ENCODE measurements at places on chromosomes 5 and 9. TPM values are rescaled to one million over a fixed set of nuclear protein-coding genes. Genes with fewer than 3 reads are reported as not detected.

The SLC46A2 gene
- not detected for polyA plus RNA-seq

GRCh38 chr5:80672140-80672736, 17.5 kb upstream of the DHFR start:
- peak; percentile 52 for DNase-seq

DNA sequence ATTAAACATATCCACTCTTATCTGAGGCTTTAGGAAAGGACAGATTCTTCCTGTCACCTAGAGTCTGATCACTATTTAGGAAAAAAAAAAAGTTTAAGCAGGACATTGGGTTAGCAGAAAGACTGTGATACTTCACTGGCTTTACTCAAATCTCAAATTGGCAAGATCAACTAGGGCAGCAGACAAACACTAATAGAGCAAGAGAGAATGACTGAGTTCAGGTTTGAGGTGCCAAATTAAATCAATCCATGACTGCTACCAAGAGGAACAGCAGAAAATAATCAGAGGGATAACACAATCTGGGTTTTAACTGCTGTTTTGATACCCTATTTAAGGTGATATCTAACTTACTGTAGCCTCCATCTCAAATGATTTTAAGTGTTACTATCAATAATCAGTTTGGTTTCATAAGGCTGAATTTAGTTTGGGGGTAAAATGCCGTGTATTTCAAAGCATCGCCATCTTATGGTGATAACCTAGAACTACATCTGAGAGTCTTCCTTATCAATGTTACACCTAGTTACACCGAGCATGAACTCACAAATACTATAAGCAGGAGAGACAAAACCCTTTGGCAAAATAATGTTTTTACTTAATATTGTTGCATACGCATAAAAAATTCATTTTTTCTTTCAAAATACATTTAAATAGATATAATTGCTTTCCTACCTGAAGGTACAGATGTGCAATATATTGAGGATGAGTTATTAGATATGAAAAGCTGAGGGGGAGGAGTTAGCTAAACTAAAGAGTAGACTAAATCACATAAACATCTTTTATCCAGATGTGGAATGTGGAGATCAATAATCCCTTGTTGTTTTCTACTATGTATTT, 286.4 kb upstream of the CDH12 start:
- peak; percentile 56 for DNase-seq

- DNase-seq = no peak
Observed at GRCh38 chr5:145787996-145788395, 47.1 kb downstream of the PRELID2 start.

GRCh38 chr5:1525624-1526189, 1.9 kb upstream of the LPCAT1 start:
- no peak for DNase-seq

GRCh38 chr5:66814146-66814991, 218.2 kb downstream of the MAST4 start:
- DNase-seq = peak; percentile 34

DNA sequence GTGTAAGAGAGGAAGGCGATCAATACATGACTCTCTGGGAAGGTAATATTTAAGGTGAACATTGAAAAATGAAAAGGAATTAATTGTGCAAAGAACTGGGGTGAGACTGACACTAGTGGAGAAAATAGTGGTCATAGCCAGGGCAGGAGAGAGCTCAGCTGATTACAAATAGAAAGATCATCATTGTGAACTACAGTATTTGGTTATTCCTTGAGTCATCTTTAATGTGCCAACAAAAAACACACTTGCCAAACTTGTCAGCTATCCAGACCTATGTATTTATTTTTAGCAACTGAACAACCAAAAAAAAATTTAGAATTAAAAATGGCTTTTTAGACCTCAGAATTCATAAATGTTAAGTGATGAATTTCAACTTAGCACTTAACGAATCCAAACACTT, 749.8 kb upstream of the CDH9 start:
- DNase-seq = no peak

The ANKRD31 gene
- 0.06 TPM for polyA plus RNA-seq

The NMUR2 gene
- polyA plus RNA-seq = not detected

The ACSL6 gene
- 0.02 TPM for polyA plus RNA-seq

DNA sequence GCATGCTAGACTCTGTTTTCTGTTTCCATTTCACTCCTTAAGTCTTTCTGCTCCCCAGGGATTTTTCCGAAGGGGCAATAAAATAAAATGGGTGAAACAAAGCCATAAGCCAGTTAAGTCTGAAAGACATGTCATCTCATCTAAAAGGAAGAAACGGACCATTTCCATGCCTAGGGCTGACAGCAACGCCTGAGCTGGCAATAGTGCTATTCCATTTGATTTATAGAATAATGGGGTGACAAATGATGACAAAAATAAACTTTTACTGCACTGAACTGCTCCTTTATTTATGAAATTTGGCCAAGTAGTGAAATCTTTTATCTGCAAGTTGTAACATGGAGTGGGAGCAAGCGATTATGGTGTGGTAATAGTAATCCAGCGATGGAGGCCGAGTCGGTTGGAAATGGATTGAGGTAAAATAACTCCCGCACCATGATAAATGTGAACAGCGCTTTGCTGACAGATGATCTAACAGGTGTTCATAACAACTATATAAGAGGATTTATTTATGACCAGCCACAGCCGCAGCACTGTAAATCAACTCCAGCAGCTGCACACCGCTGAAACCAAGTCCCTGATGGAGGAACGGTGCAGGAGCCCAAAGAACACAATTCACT, 219.8 kb upstream of the TBCA start:
- DNase-seq = no peak

The TAF11L3 gene
- polyA plus RNA-seq = not detected

DNA sequence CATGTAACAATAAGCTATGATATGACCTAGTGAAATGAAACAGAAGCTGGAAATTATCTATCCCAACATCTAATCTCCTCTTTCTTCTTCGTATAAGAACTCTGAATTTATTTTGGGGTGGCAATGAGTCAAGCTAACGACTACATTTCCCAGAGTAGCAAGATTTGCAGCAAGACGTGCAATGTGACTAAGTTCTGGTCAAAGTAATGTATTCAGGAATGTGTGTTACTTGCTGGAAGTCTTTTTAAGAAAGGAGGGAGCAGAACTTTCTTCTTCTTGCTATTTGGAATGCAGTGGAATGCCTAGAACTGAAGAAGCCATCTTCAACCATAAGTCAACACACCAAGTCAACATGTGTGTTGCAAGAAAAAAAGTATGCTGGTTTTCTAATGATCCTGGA, 406.6 kb upstream of the MEF2C start:
- DNase-seq = peak; percentile 92

DNA sequence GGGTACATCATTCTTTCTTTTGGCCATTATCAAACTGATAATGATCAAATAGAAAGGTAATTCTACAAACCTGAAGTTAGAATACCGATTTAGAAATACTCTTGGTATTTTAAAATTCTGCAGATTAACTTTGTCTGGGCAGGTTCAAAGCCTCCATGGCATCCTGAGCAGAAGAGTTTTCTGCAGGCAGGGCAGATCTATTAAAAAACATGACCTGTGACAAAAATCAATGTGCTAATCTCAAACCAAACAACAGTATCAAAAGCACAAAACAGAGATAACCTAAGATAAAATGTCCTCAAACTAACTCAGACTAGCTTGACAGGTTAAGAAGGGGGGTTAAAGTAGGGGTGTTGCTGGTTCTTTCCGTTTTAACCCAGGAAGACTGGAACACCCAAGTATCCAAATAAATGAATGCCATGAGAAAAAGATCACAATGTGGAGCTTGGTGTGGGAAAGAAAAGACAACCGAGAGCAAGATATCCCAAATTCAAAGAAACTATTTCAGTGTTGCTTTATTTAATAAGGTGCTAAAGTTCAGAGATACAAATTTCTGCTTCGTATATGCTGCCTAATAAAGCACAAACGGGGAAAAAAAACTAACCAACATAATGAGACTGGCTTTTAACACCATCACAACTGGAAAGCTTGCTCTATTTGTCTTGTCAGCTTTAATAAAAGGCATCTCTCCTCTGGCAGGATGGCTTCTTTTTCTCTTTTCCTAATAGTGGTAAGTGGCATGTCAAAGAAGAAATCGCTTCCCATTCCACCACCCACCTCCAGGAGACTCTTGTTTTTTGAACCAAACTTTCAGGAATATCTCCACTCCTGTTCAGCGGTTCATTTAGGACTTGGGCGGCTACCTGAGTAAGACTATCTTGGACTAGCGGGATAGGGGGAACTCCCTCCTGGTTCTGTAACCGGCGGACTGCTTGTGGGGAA, 2.3 kb downstream of the EFNA5 start:
- DNase-seq = no peak

- DNase-seq = peak; percentile 64
Observed at GRCh38 chr5:38672059-38672788, 115.8 kb upstream of the LIFR start.

Data from fibroblast of lung (primary cell).